ENCODE measurements at places on chromosomes 3 and 15. TPM values are rescaled to one million over a fixed set of nuclear protein-coding genes. Genes with fewer than 3 reads are reported as not detected.

- no peak overlapping the region for H3K27ac ChIP-seq
- DNase-seq, result no peak
- no peaks in the 10 kb centered on the region for H3K4me1 ChIP-seq
- H3K36me3 ChIP-seq, result peaks cover 19% of the 10 kb centered on the region
- H3K4me3 ChIP-seq, result no peak overlapping the region
Observed at GRCh38 chr3:124972457-124972856, 37.9 kb upstream of the MUC13 start.

GRCh38 chr3:49699281-49699979 lies 10.1 kb downstream of the RNF123 start:
- no peak overlapping the region for H3K27ac ChIP-seq
- DNase-seq, result no peak
- no peaks in the 10 kb centered on the region for H3K27me3 ChIP-seq
- H3K36me3 ChIP-seq, result peaks cover 32% of the 10 kb centered on the region
- H3K4me3 ChIP-seq, result no peak overlapping the region

DNA sequence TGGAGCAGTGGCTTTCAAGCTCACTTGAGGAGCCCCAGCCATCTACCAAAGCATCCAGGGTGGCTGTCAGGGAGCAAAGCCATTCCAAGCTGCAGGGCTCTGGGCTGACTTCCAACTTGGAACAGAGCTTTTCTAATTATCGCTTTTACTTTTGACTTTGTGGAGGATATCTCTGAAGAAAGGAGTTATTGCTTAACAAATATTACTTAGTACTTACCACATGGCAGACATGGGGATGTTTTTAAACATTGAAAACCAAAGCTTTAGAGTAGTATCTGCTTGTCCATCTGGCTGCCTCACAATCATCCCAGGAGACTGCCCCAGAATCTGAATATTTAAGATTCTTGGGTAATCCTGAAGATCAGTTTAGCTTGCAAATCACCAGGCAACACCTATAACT lies 8.9 kb downstream of the TAGLN3 start:
- no peaks in the 10 kb centered on the region for H3K36me3 ChIP-seq
- no peak overlapping the region for H3K4me3 ChIP-seq
- H3K27ac ChIP-seq, result no peak overlapping the region
- H3K27me3 ChIP-seq, result no peaks in the 10 kb centered on the region

The SMCO1 gene
- not detected for polyA plus RNA-seq

GRCh38 chr3:54139630-54140029 lies 17.3 kb downstream of the CACNA2D3 start:
- no peak for DNase-seq
- H3K36me3 ChIP-seq, result no peaks in the 10 kb centered on the region
- H3K4me3 ChIP-seq, result no peak overlapping the region
- H3K27me3 ChIP-seq, result no peaks in the 10 kb centered on the region

- H3K36me3 ChIP-seq, result no peaks in the 10 kb centered on the region
- no peak overlapping the region for H3K4me3 ChIP-seq
- no peaks in the 10 kb centered on the region for H3K4me1 ChIP-seq
- no peak for DNase-seq
- no peaks in the 10 kb centered on the region for H3K27me3 ChIP-seq
Observed at GRCh38 chr15:80744826-80745225, 34.3 kb upstream of the CEMIP start.

DNA sequence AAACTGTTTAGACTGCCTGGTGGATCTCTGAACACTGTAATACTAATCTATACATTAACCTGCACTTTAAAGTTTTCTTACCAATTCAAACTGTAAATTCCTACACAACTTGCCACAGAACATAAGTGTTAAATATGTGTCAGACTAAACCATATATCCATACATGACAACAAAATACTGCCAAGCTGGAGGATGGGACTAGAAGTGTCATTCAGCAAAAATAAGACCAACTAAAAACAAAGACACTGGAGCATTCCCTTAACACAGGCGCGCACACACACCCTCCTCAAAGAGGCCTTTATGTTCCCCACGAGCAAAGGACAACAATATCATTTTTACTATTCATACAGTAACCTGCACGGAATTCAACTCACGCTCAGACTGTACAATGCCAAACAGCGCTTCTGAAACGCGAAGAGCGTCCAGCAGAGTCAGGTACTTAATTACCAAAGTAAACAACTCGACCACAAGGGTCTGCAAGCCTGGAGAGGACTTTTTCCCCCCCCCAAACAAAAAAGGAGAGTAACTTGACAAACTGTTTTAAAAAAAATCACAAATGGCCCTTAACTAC lies 1.1 kb downstream of the DCUN1D1 start:
- H3K27ac ChIP-seq, result no peak overlapping the region
- no peaks in the 10 kb centered on the region for H3K36me3 ChIP-seq
- H3K4me1 ChIP-seq, result peaks cover 15% of the 10 kb centered on the region
- peak overlapping the region; percentile 98 for H3K4me3 ChIP-seq

The COL8A1 gene
- 581 TPM for polyA plus RNA-seq

DNA sequence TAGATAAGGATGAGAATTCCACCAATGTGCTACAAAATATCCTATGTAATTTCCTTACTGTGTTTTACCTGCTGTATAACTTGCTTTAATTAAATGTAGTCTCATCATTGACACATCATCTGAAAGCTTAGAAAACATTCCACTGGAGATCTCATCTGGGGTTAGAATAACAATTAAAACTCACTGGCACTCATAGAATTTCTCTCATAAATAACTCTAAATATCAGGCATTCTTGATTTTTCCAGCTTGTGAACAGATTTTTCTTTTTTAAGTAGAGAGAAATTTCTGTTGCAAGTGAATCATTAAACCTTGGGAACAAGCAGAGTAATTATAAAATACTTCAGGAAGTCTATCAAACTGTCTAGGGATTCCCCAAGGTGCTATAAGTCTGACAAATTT lies 843.8 kb downstream of the NAALADL2 start:
- DNase-seq, result no peak
- H3K27me3 ChIP-seq, result no peaks in the 10 kb centered on the region
- H3K27ac ChIP-seq, result no peak overlapping the region
- no peaks in the 10 kb centered on the region for H3K4me1 ChIP-seq
- H3K36me3 ChIP-seq, result no peaks in the 10 kb centered on the region

DNA sequence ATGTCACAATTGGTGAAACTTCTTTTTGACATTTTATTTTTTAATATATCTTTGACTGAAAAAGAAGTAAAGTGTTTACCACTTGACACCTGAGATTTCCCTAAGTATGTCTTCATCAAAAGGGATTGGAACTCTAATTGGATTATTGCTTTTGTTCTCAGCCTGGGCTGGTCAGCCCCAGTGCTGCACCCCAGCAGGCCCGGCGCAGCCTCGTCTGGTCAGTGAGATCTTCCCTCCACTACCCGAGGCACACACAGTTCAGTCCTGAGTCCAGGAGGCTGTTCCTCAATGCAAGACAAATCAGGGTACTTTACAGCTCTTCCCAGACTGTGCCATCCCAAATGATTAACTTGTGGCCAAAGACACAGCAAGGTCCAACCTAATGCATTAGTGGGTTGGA lies 146.9 kb upstream of the SEMA6D start:
- H3K27ac ChIP-seq, result no peak overlapping the region
- no peaks in the 10 kb centered on the region for H3K27me3 ChIP-seq
- H3K4me3 ChIP-seq, result no peak overlapping the region
- no peaks in the 10 kb centered on the region for H3K4me1 ChIP-seq
- H3K36me3 ChIP-seq, result no peaks in the 10 kb centered on the region
- no peak for DNase-seq

- H3K4me3 ChIP-seq, result no peak overlapping the region
- no peaks in the 10 kb centered on the region for H3K36me3 ChIP-seq
- H3K27ac ChIP-seq, result no peak overlapping the region
- DNase-seq, result no peak
Observed at GRCh38 chr15:85852969-85853368, 58.2 kb upstream of the KLHL25 start.

DNA sequence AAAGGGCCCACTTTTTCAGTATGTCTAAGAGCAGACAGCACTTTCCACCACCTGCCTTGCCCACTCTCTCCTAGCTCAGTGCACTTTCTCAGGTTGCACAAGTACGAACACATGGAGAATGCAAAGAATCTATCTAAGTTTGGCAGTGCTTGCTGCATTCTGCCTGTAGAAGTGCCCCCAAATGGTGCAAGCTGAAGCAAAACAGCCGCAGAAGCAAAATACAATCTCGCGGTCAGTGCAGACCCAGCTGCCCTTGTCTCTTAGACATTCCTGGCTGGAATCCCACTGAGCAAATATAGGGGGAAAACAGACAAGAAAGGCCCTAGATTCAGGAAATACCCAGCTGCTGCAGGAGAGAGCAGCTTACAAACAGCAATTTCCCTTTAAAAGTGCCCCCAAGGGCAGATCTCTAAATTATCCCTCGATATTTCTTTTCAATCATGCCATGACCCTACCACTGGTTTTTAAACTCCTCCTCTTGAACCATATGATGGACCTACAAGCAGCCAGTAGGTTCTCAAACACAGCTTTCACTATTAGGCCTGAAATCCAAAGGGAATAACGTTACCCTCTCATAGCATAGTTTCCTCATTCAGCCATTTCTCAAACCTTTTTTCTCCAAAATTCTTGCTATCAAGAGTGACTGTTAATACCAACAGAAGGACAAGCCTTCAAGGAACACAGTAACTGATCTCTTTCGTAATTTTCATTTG lies 67.0 kb downstream of the TNIK start:
- DNase-seq, result peak; percentile 81
- peaks cover 29% of the 10 kb centered on the region for H3K4me1 ChIP-seq
- H3K36me3 ChIP-seq, result no peaks in the 10 kb centered on the region
- H3K27me3 ChIP-seq, result no peaks in the 10 kb centered on the region
- H3K4me3 ChIP-seq, result no peak overlapping the region

- no peak for DNase-seq
- H3K27me3 ChIP-seq, result no peaks in the 10 kb centered on the region
- peaks cover 2% of the 10 kb centered on the region for H3K4me1 ChIP-seq
- H3K4me3 ChIP-seq, result no peak overlapping the region
- no peak overlapping the region for H3K27ac ChIP-seq
Observed at GRCh38 chr15:52556524-52557273, 12.1 kb downstream of the ARPP19 start.

GRCh38 chr15:83809345-83809744 lies 155.4 kb downstream of the ADAMTSL3 start:
- no peak overlapping the region for H3K27ac ChIP-seq
- H3K36me3 ChIP-seq, result no peaks in the 10 kb centered on the region
- H3K4me1 ChIP-seq, result no peaks in the 10 kb centered on the region
- DNase-seq, result no peak
- H3K4me3 ChIP-seq, result no peak overlapping the region

All from endothelial cell of umbilical vein (primary cell).